ENCODE measurements at places on chromosomes 2 and 18.
A peak's percentile ranks its signal among the peaks of the same experiment; 100 is the strongest.

- DNase-seq: no peak
Measured at GRCh38 chr2:128364441-128364911, 45.8 kb upstream of the HS6ST1 start.

GRCh38 chr2:113910110-113910717 lies 20.3 kb downstream of the ACTR3 start:
- DNase-seq: no peak

DNA sequence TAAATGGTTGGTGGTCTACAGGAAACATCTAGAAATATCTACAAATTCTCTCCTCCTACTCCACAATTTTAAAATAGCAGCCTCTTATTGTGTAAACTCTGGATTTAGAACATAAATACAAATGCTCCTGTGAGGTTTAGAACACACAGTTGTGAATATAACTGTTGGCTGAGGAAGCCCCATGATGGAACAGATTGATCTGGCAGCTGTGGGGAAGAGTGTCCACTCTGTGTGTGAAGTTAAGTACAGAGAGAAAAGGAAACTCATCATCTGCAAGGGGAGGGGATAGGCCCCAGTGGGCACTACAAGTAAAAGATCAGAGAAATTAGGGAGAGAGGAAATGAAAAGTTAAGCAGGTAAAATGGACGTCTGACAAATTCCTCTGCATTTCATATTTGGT lies 422.7 kb upstream of the FSHR start:
- DNase-seq: no peak

DNA sequence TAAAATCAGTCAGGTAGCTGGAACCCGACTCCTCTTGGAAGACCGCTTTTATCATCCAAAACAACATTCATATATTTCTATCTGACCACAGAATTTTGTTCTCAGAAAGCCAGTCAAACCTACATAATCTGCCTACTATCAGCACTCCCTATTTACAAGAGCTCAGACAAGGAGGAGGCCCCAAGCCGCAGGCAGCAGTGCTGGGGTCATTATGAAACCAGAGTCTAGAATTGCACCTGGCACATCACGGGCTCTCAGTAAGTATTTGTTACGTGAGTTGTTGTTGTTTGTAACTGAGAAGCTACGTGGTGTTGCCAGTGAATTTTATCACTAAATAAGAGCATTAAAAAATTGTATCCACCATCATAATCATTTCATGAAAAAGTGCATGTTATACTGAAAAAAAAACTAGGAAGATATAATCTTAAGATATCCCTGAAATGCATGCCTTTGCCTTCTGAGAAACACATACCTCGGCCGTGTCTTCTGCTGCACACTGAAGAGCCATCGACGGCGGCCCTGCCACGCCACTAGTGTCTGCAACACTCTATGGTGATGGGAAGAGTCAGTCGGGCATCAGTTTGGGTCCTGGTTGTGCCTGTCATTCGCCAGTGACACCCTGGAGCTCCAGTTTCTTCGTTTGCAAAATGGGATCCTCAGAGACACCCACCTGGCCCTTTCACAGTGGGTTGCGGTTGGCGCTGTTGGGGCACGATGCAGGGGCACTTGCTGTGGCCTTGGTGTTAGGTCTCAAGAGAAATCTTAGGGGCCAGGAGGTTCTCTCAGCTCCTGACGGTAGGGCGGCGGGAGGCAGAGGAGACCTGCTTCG lies 505.9 kb downstream of the EIPR1 start:
- DNase-seq: no peak

- DNase-seq: peak; percentile 64
Measured at GRCh38 chr18:13218368-13218991, at the start of gene LDLRAD4. LDLRAD4 (plus strand) TSS chr18:13218760.

DNA sequence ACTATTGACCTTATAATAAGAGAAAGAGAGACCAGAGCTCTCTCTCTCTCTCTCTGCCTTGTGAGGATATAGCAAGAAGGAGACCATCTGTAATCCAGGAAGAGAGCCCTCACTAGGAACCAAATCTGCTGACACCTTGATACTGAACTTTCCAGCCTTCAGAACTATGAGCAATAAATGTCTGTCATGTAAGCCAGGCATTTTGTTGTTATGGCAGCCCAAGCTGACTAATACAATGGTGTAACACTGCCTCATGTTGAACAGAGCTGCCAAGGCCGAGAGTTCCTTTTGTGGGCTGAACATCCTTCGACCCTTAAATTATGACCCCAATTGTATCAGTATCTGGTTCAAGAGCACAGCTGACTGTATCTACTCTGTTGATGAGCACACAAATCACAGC lies 108.0 kb downstream of the LRRC30 start:
- DNase-seq: no peak

GRCh38 chr2:206083602-206084438 lies 2.2 kb downstream of the INO80D start:
- DNase-seq: peak; percentile 46

- no peak for DNase-seq
Measured at GRCh38 chr2:136738044-136738443, 27.3 kb upstream of the THSD7B start.

- no peak for DNase-seq
Measured at GRCh38 chr2:14781142-14781541, 148.6 kb downstream of the LRATD1 start.

- DNase-seq: no peak
Measured at GRCh38 chr18:54338230-54338629, 19.4 kb downstream of the STARD6 start.

DNA sequence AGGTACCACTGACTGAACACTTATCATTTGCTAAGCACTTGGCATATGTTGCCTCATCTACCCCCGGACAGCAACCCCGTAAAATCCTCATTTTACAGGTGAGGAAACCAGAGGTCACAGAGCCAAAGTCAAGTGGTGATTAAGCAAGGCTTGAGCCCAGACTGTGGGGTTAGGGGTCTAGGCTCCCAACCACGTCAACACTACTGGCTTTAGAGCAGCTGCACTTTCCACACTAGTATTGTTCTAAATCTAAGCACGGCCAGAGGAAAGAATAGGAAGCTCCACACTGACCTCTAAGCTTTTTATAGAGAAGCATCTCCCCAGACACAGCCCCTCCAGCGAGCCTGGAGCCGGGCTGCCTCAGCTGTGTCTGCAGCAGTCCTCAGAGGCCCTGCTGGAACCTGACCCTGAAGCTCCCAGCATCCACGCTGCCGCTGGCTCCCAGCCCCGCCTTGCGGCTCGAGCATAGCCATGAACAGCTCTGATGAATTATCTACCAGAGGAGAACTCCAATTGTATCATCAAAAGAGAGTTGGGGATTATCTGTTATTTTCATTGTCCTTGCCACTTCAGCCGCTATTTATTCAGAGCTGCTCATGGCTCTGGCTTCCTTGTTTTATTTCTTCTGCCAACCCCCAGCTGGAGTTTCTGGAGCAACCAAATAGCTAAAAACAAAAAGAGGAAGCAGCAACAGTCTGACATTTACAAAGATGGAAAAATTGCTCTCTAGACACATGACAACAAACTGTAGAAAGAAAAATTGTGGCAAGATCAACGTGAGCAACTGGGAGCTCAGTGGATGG lies 62.2 kb upstream of the RTN4 start:
- DNase-seq: no peak

DNA sequence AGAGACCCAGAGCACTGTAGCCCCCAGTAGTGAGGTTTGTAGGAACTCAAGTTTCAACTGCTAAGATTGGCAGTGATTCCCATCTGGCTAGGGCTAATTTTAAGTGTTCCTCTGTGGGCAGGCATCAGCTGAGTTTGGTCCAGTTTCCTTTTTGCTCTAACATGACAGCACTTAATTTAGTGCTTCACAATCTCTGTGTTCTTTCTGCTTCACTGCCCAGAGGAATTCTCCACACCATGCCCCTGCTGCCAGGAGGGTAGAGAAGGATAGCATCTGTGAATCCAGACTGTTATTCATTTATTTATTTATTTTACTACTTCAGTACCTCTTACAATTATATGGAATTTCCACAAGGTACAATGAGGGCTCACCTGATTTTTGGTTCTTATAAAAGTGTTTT lies 549.9 kb upstream of the FSIP2 start:
- no peak for DNase-seq

DNA sequence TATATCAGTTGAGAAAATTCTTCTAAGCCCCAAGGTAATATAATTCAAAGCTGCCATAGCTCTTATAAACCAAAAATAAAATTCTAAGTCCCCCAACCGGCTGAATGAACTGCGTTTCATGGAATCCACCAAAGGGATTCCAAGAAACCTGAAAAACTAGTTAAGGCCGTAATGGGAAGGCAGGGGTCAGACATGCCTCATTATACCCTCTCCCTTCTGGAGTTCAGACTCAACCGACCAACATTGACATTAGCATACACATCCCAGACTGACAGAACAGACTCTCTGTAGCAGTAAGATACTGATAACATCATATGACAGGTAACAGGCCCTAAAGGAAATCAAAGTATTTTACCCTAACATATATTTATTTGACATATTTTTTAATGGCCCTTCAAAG lies 31.4 kb upstream of the PHLPP1 start:
- no peak for DNase-seq

- no peak for DNase-seq
Measured at GRCh38 chr18:8480506-8481328, 128.5 kb upstream of the RAB12 start.

DNA sequence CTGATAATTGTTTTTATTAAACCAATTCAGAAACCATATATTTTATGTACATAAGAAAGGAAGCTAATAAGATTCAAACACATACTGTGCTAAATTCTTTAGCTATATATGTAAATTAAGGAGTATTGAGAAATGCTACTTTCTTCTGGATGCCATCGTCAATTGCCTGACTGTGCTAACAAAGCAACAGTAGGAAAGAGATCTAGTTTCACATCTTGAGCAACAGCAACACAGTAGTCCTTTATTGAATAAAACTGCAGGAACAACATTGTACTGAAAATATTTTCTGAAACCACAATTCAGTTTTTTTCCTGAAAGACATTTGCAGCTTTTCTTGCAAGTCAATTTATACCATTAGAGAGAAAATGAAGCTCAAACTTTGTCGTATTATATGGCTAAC lies 1404.9 kb upstream of the SLC39A10 start:
- no peak for DNase-seq

- DNase-seq: no peak
Measured at GRCh38 chr2:195536906-195537305, 120.1 kb upstream of the SLC39A10 start.

- DNase-seq: no peak
Measured at GRCh38 chr2:23784971-23785370, 142.0 kb downstream of the ATAD2B start.

DNA sequence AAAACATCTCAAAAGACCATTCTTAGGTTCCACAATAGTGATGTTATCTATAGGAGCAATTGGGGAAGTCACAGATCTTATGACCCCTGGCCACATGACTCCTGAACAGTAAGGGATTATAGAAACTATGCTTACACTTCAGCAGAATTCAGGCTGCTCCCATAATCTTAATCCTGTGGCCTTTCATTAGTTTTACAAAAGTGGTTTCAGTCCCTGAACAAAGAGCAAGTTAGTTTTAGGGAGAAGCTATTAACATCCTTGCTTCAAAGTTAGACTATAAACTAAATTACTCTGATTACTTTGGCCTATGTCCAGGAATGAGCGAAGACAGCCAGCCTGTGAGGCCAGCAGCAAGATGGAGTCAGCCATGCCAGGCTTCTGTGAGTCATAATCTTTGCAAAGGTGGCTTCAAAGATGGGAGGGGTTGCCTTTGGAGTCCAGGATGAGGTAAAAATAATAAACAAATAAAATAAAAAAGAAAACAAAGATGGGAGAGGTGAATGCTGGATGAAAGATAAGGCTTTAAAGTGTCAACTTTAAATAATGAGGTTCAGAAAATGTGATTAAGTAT lies 168.7 kb upstream of the NDUFV2 start:
- no peak for DNase-seq

- DNase-seq: no peak
Measured at GRCh38 chr18:22800551-22800951, 132.6 kb upstream of the RBBP8 start.

DNA sequence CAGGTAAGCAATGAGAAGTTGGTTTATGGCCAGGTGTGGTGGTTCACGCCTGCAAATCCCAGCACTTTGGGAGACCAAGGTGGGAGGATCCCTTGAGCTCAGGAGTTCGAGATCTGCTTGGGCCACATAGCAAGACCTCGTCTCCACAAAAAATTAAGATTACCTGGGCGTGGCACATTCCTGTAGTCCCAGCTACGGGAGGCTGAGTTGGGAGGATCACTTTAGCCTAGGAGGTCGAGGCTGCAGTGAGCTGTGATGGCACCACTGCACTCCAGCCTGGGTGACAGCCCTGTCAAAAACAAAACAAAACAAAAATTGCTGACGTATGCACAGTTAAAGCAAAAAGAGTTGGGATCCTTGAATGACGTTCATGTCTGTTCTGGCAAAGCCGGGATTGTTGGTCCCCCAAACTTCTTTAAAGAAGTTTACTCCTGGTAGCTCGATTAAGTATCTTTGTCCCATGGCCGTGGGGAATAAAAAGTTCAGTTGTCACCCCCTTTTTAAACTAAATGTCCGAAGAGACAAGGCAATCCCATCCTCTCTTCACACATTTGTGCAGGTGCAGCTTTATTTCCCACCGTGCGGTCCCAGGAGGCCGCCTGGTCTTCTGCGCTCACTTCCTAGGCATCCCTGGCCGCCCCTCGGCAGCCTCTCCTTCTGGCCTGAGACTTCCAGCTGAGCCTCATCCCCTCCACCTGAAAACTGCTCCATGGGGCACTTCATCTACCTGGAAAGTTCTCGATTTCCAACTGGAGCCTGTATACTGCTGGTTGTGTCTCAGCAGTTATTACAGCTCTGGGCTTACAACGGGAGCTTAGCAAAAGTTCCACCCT lies 762 bp upstream of the SPOPL start:
- no peak for DNase-seq

DNA sequence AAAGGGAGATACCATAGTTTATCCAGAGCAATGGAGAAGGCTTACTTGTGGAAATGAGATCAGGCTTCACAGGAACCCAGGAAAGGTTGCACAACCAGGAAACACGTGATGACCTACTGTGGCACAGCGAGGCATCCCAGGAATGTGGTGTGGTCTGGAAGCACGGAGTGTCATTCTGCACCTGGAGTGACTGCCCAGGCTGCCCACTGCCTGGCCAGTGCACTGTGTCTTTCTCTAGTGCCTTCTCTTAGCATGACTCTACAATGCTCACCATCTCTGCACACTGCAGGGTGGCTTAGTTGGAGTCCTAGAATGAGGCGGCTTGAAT lies 48.9 kb downstream of the CHST9 start:
- DNase-seq: no peak

- no peak for DNase-seq
Measured at GRCh38 chr2:69798909-69799526, 30.4 kb upstream of the GMCL1 start.

GRCh38 chr18:293536-293935 lies 25.7 kb upstream of the THOC1 start:
- no peak for DNase-seq
